Activated CD8-positive, alpha-beta memory T cell treated with anti-CD3 and anti-CD28 coated beads for 24 hours (primary cell): ENCODE measurements at places on chromosomes 4 and X.
A peak's percentile ranks its signal among the peaks of the same experiment; 100 is the strongest.

GRCh38 chr4:168361365-168362024 is 42.9 kb upstream of the DDX60 start:
- DNase-seq: no peak

DNA sequence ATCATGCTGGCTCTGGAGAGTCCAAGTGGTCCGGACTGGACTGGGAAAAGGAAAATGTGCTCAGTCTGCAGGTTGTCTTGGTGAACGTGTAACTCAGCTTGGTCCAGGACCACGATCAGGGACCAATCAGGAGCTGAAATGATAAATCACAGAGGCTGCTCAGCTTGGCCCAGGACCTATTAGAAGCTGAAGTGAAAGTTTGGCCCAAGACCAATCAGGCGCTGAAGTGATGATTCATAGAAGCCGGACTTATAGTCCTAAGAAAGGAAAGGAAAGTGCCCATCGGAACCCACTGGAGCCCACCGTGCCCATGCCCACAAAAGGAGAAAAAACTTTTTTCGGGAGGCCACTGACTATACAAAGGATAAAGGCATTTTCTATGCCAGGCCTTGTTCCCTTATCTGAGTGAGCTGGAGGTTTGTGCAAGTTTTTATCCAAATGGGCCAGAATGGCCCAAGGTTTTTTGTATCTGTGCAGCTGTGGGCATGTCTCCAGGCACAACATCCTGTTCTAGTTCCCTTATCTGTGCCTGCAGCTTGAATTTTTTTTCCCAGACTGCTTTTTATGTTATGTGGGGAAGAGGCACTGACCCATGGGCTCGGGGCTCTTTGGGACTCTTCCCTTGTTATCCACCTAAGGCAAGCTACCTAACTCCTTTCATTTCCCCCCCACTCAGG is 194.4 kb downstream of the FAM133A start:
- no peak for DNase-seq

- DNase-seq: no peak
Measured at GRCh38 chr4:39609454-39609931, 29.2 kb downstream of the SMIM14 start.

- DNase-seq: no peak
Measured at GRCh38 chr4:60396341-60397049, 803.6 kb upstream of the ADGRL3 start.

- no peak for DNase-seq
Measured at GRCh38 chrX:115616943-115617563, 56.1 kb downstream of the PLS3 start.

DNA sequence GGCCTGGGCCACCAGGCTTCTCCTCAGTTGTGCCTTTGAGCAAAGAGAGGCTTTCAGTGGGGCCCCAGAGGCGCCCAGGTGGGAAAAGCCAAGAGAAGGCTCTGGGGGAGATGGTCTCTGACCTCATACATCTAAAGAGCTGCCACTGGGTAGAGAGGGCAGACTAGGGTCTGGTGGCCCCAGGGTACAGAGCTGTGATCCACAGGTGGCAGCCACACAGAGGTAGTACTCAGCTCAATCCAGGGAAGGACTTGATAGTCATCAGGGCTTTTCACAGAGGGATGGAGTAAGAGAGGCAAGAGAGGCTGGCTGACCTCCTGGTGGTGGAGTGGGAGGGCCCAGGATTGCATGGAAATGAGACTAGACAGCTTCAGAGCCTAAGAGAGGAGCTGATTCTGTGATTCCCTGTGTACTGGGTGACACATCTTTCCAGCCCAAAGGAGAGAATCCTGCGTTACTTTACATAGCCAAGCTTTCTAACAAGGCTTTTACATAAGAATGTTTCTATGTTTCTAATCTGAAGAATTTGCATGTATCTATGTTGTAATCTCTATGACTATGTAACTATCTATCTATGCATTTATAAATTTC is 53.2 kb upstream of the PJA1 start:
- DNase-seq: no peak

DNA sequence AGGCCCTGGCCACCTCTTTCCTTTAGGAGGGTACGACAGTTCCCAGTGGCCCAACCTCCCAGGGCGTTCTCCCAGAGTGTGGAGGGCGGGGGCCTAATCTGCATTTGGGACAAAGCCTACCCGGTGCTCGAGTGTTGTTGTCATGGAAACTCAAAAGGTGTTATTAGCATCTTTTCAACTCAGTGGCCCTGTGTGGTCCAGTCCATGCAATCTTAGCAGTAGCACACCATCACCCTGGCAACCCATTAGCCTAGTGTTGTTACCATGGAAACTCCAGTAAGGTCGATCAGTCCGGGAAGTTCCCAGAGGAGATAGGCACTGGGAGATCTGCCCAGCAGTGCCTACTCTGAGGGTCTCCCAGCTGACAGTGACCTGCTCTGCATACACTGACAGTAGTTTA is 20.2 kb downstream of the APLN start:
- no peak for DNase-seq

- DNase-seq: no peak
Measured at GRCh38 chrX:10482261-10482660, 138.1 kb downstream of the MID1 start.

DNA sequence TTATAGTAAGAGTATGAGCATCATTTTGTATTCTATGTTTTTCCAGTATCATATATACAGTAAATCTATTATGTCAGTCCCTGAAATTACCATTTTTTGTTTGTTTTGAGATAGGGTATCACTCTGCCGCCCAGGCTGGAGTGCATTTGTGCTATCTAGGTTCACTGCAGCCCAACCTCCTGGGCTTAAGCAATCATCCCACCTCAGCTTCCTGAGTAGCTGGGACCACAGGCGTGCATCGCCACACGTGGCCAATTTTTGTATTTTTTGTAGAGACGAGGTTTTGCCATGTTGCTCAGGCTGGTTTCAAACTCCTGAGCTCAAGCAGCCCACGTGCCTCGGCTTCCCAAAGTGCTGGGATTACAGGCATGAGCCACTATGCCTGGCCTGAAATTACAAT is 85.6 kb downstream of the ZNF330 start:
- no peak for DNase-seq

- DNase-seq: no peak
Measured at GRCh38 chr4:108118505-108118904, 50.2 kb downstream of the LEF1 start.

DNA sequence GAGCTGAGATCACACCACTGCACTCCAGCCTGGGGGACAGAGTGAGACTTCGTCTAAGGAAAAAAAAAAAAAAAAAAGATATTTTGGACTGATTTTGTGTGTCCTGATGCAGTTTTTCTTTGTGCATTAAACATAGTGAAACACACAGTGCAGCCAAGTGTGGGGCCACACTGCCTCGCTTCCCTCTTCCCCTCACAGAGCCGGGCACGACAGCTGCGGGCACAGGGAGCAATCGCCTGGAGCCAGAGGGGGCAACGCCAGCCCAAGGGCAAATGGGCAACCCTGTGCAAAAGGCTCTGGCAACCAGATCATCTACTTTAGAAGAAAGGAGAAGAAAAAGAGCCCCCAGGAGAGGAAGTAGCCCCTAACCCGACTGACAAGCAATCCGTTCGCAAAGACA is 13.5 kb upstream of the CCNQ start:
- DNase-seq: no peak

GRCh38 chrX:142663330-142664095 is 362.2 kb upstream of the SPANXN4 start:
- no peak for DNase-seq

DNA sequence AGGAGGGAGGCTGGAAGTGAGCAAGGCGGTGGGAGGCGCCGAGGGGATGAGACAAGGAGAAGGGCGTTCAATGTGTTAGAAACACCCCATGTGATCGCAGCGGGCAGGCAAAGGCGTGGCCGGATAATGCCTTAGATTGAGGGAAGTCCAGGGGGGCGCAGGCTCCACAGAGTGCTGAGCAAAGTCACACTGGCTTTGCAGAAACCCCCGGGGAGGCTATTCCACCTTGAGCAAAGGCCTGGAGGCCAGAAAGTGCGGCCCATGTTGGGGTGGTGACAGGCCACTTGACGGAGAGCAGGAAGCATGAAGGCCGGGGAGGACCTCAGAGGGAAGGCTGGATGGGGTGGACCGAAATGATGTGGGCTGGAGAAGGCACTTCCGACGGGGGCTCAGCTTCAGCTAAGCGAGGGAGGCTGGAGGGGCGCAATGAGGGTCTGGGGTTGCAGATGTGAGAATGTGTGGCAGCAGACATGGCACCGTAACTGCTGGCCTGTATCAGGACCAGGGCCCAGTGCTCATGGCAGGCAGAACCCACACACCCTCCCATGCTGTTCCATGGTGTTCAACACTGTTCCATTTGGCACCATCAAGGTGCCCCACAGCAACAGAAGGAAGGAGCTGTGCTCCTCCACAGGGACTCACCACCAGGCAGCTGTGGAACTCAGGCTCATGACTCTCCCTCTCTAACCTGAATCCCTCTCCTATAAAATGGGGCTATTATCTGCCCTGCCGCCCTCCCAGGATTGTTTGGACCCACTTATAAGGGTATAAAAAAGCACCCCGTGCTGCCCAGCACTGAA is 50.3 kb downstream of the HMX1 start:
- peak; percentile 32 for DNase-seq

DNA sequence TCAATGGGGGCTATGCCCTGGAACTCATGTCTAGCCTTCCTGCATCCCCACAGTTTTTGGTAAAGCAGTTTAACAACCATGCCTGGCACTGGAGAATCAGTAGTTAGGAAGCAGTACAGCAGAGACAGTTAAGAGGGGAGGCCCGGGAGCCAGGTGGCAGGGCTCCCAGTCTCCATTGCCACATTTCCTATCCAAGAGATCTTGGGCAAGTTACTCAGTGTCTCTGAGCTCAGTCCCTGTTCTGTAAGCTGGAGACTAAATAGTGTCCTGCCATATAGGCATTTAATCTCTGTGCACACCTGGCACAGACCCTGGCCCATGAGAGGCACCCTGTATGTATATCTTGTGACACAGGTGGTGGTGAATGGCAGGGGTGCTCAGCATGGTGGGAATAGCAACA is 156.1 kb upstream of the EOLA2 start:
- DNase-seq: no peak

GRCh38 chrX:153636716-153637115 is 10.3 kb upstream of the DUSP9 start:
- DNase-seq: no peak

- DNase-seq: no peak
Measured at GRCh38 chr4:39046249-39046648, 14.0 kb upstream of the TMEM156 start.

DNA sequence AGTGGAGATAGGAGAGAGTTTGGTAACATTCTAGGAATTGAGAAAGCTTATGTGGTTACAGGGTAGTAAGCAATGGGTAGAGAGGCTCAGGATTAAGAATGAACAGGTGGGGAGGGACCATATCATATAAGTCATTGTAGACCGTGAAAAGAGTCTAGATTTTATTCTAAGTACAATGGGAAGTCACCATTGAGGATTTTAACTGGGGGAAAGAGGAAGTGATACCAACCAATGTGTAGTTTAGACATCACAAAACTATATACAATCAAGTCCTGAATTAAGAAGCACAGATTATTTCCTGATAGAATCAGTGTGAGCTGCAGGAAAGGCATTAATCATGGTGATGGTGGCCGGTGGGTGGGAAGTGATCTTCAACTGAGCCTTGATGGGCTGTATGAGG is 178.3 kb upstream of the ZIC3 start:
- no peak for DNase-seq

DNA sequence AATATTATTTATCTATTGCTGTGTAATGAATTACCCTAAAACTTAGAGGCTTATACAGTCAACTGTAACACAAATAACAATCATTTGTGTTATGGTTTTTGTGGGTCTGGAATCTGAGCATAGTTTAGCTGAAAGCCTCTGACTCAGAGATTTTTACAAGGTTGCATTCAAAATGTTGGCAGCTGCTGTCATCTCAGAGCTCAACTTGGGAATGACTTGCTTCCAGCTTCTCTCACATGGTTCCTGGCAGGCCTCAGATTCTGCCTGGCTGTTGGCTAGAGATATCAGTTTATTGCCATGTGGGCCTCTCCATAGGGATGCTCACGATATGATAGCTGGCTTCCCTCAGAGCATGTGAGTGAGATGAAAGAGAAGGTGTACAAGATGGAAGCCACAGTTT is 70.2 kb upstream of the BRWD3 start:
- no peak for DNase-seq

DNA sequence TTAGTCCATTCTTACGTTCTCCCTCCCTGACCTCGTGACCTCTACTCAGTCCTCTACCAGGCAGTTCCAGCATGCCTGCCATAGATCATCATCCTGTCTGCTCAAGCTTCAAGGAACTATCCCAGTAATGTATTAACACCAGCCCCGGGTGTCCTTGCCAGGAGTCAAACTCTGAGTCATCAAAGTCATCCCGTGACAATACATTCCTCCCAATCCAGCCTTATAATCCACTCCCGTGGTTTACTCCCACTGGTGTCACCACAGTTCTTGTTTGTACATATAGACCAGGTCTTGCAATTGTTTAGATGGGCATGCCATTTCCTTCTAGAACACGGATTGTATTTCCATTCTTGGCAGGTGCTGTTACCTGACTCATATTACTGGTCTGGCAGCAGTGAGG is 68.7 kb upstream of the TAB3 start:
- no peak for DNase-seq

DNA sequence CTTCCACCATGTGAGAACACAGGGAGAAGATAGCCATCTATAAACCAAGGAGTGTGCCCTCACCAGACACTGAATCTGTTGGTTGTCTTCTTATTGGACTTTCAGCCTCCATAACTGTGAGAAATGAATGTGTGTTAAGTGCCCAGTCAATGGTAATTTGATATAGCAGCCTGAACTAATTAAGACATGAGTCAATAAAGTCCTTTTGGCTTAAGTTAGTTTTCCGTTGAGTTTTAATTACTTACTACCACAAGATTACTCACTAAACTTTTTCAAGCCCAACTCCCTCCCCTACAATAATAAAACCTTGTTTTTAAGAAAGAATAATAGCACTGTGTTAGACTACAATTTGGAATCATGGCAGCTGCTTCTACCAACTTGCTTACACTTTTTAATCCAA is 324.2 kb downstream of the PCDH19 start:
- DNase-seq: no peak

GRCh38 chrX:71550578-71550977 is 17.7 kb downstream of the OGT start:
- DNase-seq: no peak

GRCh38 chrX:15977644-15978043 is 123.0 kb upstream of the AP1S2 start:
- no peak for DNase-seq

- DNase-seq: no peak
Measured at GRCh38 chr4:108891896-108892590, 129.2 kb upstream of the ETNPPL start.

DNA sequence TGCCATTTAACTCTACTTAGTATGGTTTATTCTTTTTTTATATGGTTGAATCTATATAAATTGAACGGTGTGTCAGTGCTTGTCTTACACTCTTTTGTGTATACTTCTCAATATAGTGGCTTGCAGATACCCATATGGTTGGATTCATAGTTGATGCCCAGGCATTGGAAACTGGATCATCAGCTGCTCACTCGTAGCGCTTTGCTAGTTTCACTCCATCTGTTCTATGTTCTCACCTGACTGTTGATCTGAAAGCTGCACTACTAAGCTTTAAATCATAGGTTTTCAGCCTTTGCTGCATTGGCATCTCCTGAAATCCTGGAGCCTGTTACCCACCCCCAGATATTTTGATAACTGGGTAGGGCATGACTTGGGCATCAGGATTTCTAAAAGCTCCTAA is 121.6 kb upstream of the DCLK2 start:
- no peak for DNase-seq
